ENCODE measurements at places on chromosomes 13 and 19.

GRCh38 chr13:112177450-112178288 is 110.7 kb downstream of the SOX1 start:
- no peak for DNase-seq

- DNase-seq: no peak
These were observed 4.4 kb upstream of the SBK3 start for GRCh38 chr19:55549500-55550320.

DNA sequence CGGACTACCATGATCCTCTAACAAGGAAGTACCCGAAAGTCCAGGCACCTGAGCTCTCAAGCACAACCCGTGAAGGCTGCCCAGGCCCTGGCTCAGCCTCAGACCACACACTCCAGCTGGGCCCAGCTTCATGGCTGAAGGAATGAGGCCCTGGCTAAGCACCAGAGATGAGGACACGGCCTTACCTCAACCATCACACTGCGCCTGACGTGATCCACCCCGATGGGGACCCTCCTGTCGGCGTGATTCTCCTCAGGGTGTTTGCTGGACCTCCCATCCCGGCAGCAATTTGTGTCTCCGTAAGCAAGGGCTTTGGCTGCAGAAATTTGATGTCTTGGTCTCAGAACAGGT is 56.5 kb downstream of the F2RL3 start:
- DNase-seq: no peak

DNA sequence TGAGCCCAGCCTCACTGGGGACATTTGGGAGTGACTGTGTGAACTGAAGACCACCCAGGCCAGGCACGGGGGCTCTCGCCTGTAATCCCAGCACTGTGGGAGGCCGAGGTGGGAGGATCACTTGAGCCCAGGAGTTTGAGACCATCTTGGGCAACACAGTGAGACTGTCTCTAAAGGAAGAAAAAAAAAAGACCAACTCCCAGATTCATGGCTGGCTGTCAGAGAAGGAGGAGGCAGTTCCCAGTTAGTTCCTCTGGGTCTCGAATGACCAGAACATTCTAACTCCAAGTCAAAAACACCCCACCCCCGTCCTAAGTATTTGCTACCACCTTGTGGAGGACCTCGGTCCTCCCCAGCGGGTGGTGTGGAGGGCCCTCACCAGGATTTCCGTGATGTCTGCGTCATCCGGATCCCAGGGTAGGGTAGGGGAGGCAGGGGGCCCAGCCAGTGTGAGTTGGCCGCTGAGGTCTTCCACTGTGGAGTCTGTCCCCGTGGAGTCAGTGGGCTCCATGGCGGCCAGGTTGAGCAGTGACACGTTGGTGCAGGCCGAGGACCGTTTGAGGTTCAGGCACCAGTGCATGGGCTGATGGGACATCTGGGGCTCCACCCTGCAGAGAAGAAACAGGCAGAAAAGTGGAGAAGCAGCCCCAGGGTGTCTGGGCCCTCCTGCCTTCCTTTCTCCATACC is 1.3 kb downstream of the TSKS start:
- DNase-seq: no peak

All from NCI-H748 treated with DMSO at 0.1 percent for 48 hours (cell line).